ENCODE measurements at places on chromosomes 5 and 9. TPM values are rescaled to one million over a fixed set of nuclear protein-coding genes. Genes with fewer than 3 reads are reported as not detected.

Gene ORM2
- total RNA-seq: not detected

Gene PKD2L2
- 0.11 TPM for total RNA-seq

Gene MEF2C
- total RNA-seq: 34.2 TPM

Gene RGS7BP
- total RNA-seq: not detected

Gene ZNF879
- 1.1 TPM for total RNA-seq

Gene KCNIP1
- not detected for total RNA-seq

Gene MEGF10
- total RNA-seq: 11.4 TPM

Gene MCIDAS
- total RNA-seq: 4.2 TPM

Gene GABRA1
- total RNA-seq: not detected

Gene SLC34A3
- not detected for total RNA-seq

Gene GCNT4
- 1.1 TPM for total RNA-seq

Gene ELL2
- total RNA-seq: 9.6 TPM

Gene TRIM52
- total RNA-seq: 2.2 TPM

Gene SLC2A8
- total RNA-seq: 10.3 TPM

Gene CDH9
- not detected for total RNA-seq

Gene TMC1
- not detected for total RNA-seq
